ENCODE measurements at places on chromosomes 3 and 15. TPM values are rescaled to one million over a fixed set of nuclear protein-coding genes. Genes with fewer than 3 reads are reported as not detected.

DNA sequence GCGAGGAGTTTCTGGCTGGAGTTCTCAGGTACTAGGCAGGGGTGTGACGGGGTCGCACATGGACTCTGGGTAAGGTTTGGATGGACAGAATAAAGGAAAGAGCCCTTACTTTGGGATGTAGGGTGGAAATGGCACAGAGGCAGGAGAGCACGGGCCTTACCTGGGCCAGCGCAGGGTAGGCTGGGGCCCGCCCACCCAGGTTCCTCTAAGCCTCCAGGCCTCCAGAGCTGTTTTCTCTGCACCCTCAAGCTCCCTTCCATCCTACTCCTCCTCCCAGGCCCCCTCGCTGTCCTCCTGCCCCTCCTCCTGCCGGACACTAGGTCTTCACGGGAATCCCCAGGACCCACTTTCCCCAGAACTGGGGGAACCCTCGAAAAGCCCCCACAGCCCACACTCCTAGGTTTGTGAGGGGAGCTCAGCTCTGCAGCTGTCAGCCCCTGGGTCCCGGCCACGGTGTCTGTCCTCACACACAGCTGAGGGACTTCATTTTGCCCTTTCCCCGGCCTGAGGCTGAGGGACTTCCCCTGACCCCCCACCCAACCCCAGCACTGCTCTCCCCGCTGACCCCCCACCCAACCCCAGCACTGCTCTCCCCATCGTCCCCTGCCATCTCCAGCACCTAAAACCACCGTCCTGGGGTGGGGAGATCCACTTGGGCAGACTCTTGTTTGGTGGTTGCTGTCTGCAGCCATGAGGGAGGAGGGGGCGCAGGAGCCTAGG is 53.0 kb upstream of the PCSK6 start:
- no peak overlapping the region for H3K4me3 ChIP-seq
- H3K36me3 ChIP-seq = no peaks in the 10 kb centered on the region
- no peaks in the 10 kb centered on the region for H3K27me3 ChIP-seq

- no peak for DNase-seq
- no peak overlapping the region for H3K4me3 ChIP-seq
- H3K27ac ChIP-seq = no peak overlapping the region
Measured at GRCh38 chr15:77533578-77534430, 98.9 kb downstream of the LINGO1 start.

DNA sequence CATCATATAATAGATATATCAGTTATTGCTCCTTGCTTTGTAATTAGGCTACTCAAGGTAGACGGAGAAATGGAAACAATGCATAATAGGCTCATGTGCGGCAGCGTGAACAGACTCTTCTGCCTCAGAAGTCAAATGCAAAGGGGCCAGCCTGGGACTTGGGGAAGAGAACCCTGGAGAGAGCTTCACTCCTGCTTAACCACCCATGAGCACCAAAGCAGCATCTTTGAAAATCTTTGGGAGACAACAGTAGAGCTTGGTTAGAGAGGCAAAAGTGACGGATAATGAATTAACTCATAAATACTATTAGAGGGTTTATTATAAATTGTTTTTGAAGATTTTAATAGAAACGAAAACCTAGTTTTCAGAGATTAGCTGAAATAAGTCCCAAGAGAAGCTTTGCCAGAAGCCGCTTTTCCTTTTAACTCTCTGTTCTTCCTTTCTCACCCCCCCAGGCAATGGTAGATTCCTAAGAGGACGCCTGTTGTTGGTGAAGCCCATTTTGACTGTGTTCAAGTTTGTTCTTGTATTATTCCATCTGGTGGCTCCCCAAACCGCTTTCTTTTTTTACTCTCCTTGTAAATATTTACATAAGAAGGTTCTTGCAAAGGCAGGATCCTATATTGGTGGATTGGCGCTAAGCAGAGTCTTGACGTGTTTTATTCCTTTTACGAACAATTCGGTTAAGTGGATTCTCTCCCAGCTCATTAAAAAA is 196.0 kb upstream of the TPRG1 start:
- H3K27me3 ChIP-seq = no peaks in the 10 kb centered on the region
- no peak overlapping the region for H3K27ac ChIP-seq
- DNase-seq = no peak
- no peaks in the 10 kb centered on the region for H3K36me3 ChIP-seq
- no peak overlapping the region for H3K4me3 ChIP-seq

DNA sequence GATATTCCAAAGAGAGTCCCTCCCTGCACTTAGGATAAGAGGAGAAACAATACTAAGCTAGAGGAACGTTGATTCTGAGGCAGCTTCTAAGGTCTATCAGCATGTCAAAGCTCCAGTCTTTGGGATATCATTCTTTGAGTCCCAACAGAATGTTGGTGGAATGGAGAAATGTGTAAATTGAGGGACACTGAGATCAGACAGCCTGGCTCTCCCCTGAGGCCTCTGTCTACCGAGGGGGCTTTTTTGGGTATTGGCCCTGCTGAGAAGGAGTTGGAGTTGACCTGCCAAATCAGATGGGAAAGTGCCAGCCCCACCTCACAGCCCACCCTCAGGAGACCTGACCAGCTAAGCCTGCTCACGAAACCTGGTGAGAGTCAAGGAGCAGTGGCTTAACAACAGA is 27.6 kb upstream of the LRTM1 start:
- DNase-seq = no peak
- no peaks in the 10 kb centered on the region for H3K27me3 ChIP-seq
- peaks cover 21% of the 10 kb centered on the region for H3K4me1 ChIP-seq
- H3K36me3 ChIP-seq = no peaks in the 10 kb centered on the region
- H3K27ac ChIP-seq = no peak overlapping the region

DNA sequence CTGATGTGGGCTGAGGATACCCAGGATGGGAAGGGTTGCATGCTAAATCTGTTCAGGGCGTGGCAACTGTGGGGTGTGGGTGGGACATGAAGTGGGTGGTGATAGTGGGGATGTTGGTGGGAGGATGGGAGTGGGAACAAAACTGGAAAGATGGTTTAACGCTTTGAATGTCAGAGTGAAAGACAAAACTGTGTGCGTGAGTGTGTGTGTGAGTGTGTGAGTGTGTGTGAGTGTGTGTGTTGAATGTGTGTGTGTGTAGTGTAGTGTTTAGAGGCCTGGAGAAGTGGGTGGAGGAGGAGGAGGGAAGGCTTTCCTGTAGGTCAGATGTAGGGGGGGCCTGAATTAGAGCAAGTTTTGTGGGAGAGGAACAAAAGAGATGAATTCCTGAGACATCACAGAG is 44.2 kb upstream of the ONECUT1 start:
- no peak overlapping the region for H3K27ac ChIP-seq
- DNase-seq = no peak
- no peak overlapping the region for H3K4me3 ChIP-seq
- H3K36me3 ChIP-seq = no peaks in the 10 kb centered on the region
- no peaks in the 10 kb centered on the region for H3K4me1 ChIP-seq

GRCh38 chr3:196621611-196622010 is 17.9 kb upstream of the NRROS start:
- DNase-seq = no peak
- peaks cover 7% of the 10 kb centered on the region for H3K4me1 ChIP-seq
- H3K36me3 ChIP-seq = no peaks in the 10 kb centered on the region

GRCh38 chr3:128878011-128878457 is 1.4 kb upstream of the ACAD9 start:
- H3K4me3 ChIP-seq = peak overlapping the region; percentile 85
- H3K27ac ChIP-seq = peak overlapping the region; percentile 95
- no peaks in the 10 kb centered on the region for H3K36me3 ChIP-seq

- H3K4me1 ChIP-seq = peaks cover 7% of the 10 kb centered on the region
- DNase-seq = peak; percentile 80
- H3K36me3 ChIP-seq = peaks cover 22% of the 10 kb centered on the region
- H3K27ac ChIP-seq = peak overlapping the region; percentile 80
- peak overlapping the region; percentile 70 for H3K4me3 ChIP-seq
- no peaks in the 10 kb centered on the region for H3K27me3 ChIP-seq
Measured at GRCh38 chr15:93088200-93088980, 621 bp downstream of the RGMA start.

DNA sequence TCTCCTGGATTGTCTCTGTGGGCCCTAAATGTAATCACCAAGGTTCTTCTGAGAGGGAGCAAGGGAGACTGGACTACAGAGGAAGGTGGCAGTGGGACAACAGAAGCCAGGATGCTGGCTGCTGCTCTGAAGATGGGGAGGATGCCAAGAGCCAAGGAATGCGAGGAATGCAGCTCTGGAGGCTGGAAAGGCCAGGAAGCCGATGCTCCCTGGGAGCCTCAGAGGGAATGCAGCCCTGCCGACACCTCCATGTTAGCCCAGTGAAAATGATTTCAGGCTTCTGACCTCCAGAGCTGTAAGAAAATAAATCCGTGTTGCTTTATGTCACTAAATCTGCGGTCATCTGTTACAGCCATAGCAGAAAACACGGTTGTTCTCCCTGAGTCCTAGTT is 44.1 kb downstream of the UMPS start:
- peaks cover 56% of the 10 kb centered on the region for H3K4me1 ChIP-seq
- H3K4me3 ChIP-seq = no peak overlapping the region

DNA sequence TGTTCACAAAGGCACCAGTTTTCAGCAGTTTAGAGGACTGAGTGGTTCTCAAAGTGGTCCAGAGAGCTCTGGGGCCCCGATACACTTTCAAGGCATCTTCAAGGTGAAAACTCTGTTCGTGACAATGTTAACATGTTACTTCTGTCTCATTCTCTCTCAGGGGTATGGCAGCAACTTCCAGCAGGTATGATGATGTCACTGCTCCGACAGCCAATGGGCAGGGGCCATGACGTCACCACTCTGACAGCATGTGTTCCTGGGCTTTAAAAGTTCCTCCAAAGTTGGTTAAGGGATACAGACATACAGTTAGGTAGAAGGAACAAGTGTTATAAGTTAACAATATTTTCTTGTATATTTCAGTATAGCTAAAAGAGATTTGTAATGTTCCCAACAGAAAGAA is 87.9 kb downstream of the KLF15 start:
- no peaks in the 10 kb centered on the region for H3K27me3 ChIP-seq
- no peak overlapping the region for H3K27ac ChIP-seq
- H3K4me3 ChIP-seq = no peak overlapping the region
- H3K4me1 ChIP-seq = peaks cover 4% of the 10 kb centered on the region

DNA sequence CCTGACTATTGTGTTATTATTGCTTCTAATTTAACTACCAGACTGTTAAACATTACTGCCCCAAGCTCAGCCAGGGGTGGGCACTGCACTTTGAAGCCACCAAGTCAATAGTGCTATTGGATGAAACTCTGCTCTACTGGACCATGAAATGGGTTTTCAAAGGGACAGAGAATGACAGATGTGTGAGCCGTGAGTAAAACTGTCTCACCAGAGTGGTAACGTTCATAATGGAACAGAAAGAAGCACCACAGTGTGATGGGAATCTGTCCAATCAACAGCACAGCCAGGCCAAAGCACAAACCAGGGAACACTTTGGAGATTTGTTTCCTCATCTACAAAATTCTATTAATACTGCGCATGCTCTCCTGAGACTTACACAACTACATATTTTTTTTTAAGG is 171.8 kb upstream of the LPP start:
- H3K36me3 ChIP-seq = no peaks in the 10 kb centered on the region
- no peaks in the 10 kb centered on the region for H3K4me1 ChIP-seq
- no peaks in the 10 kb centered on the region for H3K27me3 ChIP-seq
- no peak overlapping the region for H3K4me3 ChIP-seq
- no peak overlapping the region for H3K27ac ChIP-seq

GRCh38 chr3:166211451-166211850 is 374.2 kb upstream of the BCHE start:
- H3K36me3 ChIP-seq = no peaks in the 10 kb centered on the region
- H3K27ac ChIP-seq = peak overlapping the region; percentile 56
- peaks cover 8% of the 10 kb centered on the region for H3K4me1 ChIP-seq
- peak; percentile 50 for DNase-seq

DNA sequence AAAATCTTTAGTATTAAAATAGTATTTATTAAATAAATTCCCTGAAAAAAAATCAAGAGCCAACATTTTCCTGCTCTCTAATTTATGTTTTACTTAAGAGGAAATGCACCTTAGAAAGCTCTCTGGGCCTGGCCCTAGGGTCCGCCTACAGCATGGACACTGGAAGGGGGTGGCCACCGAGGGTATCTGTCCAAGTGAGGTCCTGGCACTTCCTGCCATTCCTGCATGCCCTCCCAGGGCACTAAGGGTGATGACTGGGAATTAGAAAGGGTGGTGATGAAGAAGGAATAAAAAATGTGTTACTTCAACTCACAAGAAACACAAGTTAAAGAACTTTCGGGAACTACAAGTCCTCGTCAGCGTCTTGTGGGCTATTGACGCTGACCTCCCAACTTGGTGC is 92.8 kb downstream of the MAGI1 start:
- H3K4me1 ChIP-seq = peaks cover 8% of the 10 kb centered on the region
- H3K4me3 ChIP-seq = no peak overlapping the region
- no peaks in the 10 kb centered on the region for H3K27me3 ChIP-seq
- H3K36me3 ChIP-seq = no peaks in the 10 kb centered on the region
- no peak overlapping the region for H3K27ac ChIP-seq
- DNase-seq = no peak

- peak; percentile 41 for DNase-seq
- no peak overlapping the region for H3K27ac ChIP-seq
- no peaks in the 10 kb centered on the region for H3K27me3 ChIP-seq
- H3K4me3 ChIP-seq = no peak overlapping the region
- H3K4me1 ChIP-seq = no peaks in the 10 kb centered on the region
Measured at GRCh38 chr15:38768970-38769369, 204.4 kb upstream of the RASGRP1 start.

GRCh38 chr15:38991126-38991525 is 426.5 kb upstream of the RASGRP1 start:
- no peak overlapping the region for H3K4me3 ChIP-seq
- H3K4me1 ChIP-seq = peaks cover 12% of the 10 kb centered on the region
- H3K27me3 ChIP-seq = no peaks in the 10 kb centered on the region
- no peak for DNase-seq
- no peak overlapping the region for H3K27ac ChIP-seq

DNA sequence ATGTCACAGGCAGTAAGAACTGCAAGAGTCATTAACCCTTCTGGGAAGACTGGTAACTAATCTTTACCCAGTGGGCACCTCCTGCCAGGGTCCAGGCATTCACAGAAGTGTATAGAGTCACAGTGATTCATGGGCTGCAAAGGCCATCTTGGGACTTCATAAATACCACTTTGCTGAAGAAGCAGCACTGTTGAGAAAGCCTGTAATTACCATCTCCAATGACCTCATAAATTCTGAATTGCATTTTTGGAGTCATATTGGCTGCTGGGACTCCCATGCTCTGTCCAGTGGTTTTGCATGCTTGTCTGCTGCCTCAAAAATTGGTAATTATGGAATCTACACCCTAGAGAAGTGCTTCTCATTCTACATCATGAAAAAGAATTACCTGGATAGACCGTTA is 837.2 kb downstream of the NTRK3 start:
- no peak overlapping the region for H3K27ac ChIP-seq
- no peaks in the 10 kb centered on the region for H3K4me1 ChIP-seq
- H3K4me3 ChIP-seq = no peak overlapping the region

GRCh38 chr3:125681146-125681545 is 85.8 kb upstream of the OSBPL11 start:
- H3K4me3 ChIP-seq = no peak overlapping the region
- H3K36me3 ChIP-seq = no peaks in the 10 kb centered on the region
- no peak for DNase-seq
- H3K27me3 ChIP-seq = no peaks in the 10 kb centered on the region
- H3K4me1 ChIP-seq = no peaks in the 10 kb centered on the region
- H3K27ac ChIP-seq = no peak overlapping the region

The ESYT3 gene
- 0.56 TPM for total RNA-seq

The CADM2 gene
- 20.8 TPM for total RNA-seq

The ZNF860 gene
- total RNA-seq = not detected

The FOXB1 gene
- 0.76 TPM for total RNA-seq

The TCTA gene
- total RNA-seq = 12.8 TPM

The MCF2L2 gene
- 0.12 TPM for total RNA-seq
